ENCODE measurements at places on chromosomes 12 and 14.

DNA sequence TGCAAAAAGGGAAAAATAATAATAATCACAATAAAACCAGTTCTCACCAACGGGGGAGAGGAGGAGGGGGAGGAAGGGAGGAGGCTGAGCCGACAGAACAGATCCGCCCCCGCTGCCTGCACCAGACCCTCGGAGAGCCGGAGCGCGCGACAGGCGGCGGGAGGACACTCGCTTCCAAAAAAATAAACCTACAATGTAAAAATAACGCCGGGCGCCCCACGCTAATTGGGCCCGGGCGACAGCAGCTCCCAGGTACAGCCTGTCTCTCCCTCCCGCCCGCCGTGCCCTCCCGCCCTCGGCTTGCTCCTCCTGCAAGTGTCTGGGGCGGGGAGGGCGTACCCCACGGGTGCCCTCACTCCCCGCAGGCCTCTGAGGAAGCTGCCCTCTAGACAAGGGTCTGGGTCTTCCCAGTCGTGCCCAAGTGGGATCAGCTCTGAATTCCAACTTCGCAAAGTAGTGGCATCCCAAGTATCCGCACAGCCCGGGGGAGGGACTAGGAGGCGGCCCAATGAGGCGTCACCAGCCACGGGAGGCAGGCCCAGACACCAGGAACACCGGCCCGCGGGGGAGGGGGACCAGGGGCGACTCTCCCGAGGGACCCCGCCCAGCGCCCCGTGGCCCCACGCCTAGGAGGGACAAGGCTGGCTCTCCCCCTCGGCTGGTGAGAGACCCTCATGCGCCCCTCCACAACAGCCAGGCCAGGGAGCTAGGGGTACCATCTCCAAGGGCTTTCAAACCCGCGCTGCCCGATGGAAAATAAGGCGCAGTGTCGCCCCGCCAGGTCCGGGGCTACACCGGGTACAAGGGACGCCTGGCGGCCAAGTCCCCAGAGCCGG, 1.0 kb downstream of the NCOR2 start:
- no peak for DNase-seq

GRCh38 chr12:122929148-122929538, 33.2 kb upstream of the VPS37B start:
- no peak for DNase-seq

DNA sequence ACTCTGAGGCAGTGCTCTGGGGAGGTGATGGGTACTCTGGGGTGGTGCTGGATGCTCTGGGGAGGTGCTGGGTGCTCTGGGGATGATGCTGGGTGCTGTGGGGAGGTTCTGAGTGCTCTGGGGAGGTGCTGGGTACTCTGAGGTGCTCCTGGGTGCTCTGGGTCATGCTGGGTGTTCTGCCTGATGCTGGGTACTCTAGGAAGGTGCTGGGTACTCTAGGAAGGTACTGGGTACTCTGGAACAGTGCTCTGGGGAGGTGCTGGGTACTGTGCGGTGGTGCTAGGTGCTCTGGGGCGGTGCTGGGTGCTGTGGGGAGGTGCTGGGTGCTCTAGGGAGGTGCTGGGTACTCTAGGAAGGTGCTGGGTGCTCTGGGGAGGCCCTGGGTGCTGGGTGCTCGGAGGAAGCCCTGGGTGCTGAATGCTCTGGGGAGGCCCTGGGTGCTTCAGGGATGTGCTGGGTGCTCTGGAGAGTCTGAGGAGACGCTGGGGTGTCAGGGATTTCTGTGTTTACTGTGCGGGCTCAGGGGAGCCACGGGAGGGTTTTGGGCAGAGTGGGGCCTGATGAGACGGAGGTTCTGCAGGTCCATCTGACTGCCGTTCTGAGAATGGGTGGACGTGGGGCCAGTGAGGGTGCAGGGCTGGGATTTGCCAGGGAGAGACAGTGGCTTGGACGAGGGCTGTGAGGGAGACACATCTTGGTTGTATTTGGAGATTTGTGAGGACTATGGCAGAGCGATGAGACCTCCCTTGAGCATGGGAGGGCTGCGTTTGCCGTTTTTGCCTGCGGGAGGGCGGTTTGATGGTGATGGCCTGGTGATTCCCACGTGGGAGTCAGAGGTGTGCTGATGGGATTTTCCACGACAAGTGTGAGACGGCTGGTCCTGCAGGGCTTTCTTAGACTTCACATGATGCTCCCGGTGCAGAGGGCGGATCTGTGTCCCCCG, 30.0 kb downstream of the MMP17 start:
- DNase-seq: no peak

DNA sequence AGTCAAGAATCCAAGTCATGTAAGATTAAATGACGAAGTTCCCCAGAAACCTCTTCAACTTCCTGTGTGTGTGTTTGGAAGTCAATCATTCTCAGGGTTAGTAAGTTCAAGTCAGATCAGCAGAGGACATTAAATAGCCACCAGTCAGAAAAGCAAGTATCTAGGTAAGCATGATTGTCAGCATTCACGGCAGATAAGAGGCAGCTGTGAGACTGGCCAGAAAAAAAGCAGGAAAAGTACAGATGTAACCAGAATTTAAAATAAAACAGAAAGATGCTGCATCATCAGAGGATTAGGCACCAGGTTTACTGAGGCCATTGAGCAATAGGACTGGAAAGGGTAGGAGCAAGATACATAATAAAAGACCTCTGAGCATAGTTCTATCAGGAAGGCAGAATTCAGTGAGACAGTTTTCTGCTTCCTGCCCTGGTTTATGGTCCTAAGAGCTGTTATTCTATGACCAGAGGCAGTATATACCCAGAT, 606.9 kb downstream of the FSCB start:
- DNase-seq: no peak

GRCh38 chr14:94681300-94682060, 69.3 kb downstream of the SERPINA3 start:
- DNase-seq: no peak

DNA sequence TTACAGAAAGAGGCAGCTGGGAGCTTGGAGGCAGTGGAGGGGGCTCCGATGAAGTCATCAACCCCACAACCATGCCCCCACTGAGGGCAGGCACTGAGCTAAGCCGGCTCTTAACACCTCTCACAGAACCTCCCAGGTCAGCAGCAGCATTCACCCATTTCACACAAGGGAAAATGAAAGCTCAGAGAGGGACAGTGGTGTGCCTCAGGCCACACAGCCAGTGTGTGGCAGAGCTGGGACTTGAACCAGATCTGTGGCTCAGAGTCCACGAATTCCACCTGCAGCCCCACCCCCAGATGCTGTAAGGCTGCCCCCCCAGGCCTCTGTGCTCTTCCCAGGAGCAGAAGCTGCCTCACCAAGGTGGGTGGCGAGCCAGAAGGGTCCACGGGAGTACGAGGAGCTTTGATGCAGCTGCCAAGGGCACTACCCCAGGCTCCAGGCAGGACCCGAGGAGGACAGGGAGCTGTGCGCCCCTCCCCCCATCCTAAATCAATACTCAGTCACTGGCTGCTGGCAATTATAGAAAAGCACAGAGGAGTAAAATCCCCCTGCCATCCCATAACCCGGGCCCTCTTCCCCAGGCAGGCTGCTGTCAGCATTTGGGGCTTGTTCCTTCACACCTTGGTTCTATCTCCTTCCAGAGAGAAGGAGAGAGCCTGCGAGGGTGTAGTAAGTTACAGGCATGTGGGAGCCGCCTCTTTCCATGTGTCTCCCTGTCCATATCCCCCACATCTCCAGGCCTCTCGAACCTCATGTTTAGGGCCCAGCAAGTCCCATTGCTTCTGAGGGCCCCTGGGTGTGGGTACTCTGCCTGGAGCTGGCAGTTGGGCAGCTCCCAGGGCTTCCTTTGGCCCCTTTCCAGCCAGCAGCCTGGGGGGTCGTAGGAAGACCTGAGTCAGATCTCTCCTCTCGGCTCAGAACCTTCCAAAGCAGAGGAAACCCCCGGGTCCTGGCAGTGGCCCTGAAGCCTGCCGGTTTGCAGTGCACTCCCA, 47.6 kb downstream of the FAM222A start:
- no peak for DNase-seq

GRCh38 chr12:6384499-6385436, 806 bp downstream of the LTBR start:
- no peak for DNase-seq

DNA sequence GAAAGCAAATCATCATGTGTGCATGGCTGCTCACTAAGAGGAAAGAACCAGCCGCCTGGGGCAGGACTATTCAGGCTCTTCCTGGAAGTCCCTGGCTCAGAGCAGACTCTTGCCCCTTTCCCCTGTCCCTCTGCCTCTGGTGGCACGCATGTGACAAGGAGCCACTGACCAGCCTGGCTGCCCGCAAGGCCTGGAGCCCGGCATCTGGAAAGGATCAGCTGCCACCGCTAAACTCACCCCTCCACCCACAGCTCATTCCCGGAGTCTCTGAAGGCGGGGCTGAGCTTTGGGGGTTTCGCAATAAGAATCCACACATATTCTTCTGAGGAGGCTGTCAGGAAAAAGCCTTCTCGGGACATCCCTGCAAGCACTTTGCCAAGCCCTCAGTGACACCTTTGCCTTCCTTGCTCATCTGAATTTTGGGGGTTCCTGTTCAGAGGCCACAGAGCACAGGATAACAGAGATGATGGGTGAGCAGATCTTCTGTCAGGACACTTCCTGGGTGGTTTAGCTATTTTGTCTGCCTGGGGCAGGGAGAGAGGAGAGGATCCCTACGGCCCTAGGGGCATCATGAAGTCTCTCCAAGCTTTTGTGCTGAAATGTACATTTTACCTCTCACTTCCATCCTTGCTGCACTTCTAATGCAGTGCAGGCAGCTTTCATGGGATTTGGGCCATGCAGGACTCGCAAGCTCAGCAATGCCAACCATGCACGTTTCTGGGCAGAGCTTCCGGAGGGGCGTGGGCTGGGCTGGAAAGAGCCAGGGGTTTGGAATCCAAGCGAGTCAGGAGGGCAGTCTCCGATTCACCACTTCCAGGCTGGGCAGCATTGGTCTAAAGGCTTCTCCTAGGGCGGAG, 124.8 kb upstream of the MAP1LC3B2 start:
- DNase-seq: peak; percentile 87

DNA sequence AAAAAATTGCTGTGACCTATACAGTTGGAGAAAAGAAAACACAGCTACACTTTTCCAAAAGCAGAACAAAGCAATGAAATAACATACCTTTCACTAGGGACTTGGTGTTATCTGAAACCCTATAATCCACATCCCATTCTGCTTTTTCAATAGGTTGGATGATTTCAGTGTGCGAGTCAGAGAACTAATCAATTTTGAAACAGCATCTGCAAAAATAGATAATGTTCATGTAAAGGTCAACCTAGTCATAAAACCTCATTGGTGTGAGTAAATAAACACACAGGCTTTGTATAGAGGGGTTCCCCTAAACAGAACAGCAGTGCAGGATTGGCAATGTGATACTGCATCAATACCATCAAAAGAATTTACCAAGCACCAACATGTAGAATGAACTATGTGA, 173.0 kb upstream of the G2E3 start:
- no peak for DNase-seq

GRCh38 chr12:6364044-6364374, 11.4 kb downstream of the SCNN1A start:
- DNase-seq: no peak

All from spinal cord (tissue), 10 donors.